ENCODE measurements at places on chromosomes 6 and 20.

- peak overlapping the region; percentile 27 for H3K4me3 ChIP-seq
- H3K27ac ChIP-seq: peak overlapping the region; percentile 36
- H3K4me1 ChIP-seq: no peaks in the 10 kb centered on the region
- no peaks in the 10 kb centered on the region for H3K36me3 ChIP-seq
- no peak for DNase-seq
Observed at GRCh38 chr20:63519668-63520503, 679 bp upstream of the PPDPF start.

DNA sequence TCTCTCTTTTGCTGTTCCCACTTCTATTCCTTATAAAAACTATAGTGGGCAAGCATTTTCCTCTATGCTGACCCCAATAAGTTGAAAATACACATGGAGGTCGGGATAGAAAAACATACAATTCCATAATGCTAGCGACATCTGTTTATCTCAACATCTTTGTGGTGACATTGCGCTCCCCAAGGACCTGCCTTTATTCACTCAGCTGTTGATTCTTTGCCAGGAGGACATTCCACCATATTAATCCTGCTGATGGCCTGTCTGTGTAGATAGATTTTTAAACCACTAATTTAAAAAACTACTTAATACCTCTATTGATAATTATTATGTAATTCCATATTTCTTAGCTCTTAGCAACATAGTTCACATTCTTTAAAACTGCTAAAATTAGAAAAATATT is 555.3 kb upstream of the MAP3K7 start:
- H3K4me3 ChIP-seq: no peak overlapping the region
- no peaks in the 10 kb centered on the region for H3K4me1 ChIP-seq
- no peaks in the 10 kb centered on the region for H3K36me3 ChIP-seq
- H3K27me3 ChIP-seq: no peaks in the 10 kb centered on the region
- no peak overlapping the region for H3K27ac ChIP-seq

DNA sequence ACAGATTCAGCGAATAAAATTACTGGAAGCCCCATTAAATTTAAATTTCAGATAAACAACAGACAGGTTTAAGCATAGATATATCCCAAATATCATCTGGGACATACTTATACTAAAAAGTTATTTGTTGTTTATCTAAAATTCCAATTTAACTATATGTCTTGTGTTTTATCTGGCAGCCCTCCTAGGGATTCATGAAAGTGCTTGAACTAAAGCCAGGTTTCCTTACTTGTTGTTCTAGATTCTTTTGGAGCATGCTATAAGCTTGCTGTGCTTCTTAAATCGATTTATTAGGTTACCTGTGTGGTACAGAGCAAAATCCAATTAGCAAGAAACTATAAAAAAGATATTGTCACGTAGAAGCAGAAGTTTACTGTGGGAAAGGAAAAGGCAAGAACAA is 202.5 kb upstream of the GMDS start:
- no peak for DNase-seq
- no peak overlapping the region for H3K4me3 ChIP-seq
- H3K27ac ChIP-seq: no peak overlapping the region

- H3K27me3 ChIP-seq: no peaks in the 10 kb centered on the region
- H3K4me1 ChIP-seq: peaks cover 27% of the 10 kb centered on the region
- no peak overlapping the region for H3K4me3 ChIP-seq
- peak; percentile 89 for DNase-seq
- H3K36me3 ChIP-seq: no peaks in the 10 kb centered on the region
- peak overlapping the region; percentile 92 for H3K27ac ChIP-seq
Observed at GRCh38 chr6:158854214-158855101, 35.3 kb upstream of the EZR start.

GRCh38 chr20:5820738-5821137 is 70.5 kb downstream of the SHLD1 start:
- no peak overlapping the region for H3K4me3 ChIP-seq
- no peaks in the 10 kb centered on the region for H3K27me3 ChIP-seq
- H3K27ac ChIP-seq: no peak overlapping the region
- DNase-seq: no peak

GRCh38 chr20:18666803-18667415 is 79.1 kb downstream of the DTD1 start:
- no peaks in the 10 kb centered on the region for H3K36me3 ChIP-seq
- no peak overlapping the region for H3K27ac ChIP-seq
- no peaks in the 10 kb centered on the region for H3K4me1 ChIP-seq
- no peak overlapping the region for H3K4me3 ChIP-seq
- no peaks in the 10 kb centered on the region for H3K27me3 ChIP-seq

DNA sequence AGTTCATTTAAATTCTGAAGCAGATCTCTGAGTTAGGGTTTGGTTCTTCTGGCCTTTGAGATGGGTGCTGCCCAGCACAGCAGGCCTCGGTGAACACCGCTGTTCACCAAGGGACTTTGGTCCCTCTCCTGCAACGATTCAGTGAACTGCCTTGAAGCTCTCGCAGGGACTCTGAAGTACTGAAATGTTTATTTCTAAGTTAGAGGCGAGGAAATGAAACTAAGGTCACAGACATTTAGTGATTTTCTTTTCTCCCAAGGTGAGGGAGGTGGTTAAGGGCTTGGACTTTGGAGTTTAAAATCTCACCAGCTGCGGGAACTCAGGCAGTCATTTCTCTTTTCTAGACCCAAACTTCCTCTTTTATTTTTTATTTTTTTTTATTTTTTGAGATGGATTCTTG is 26.2 kb downstream of the E2F3 start:
- H3K36me3 ChIP-seq: no peaks in the 10 kb centered on the region
- H3K27ac ChIP-seq: no peak overlapping the region
- no peaks in the 10 kb centered on the region for H3K27me3 ChIP-seq
- no peak overlapping the region for H3K4me3 ChIP-seq
- no peak for DNase-seq
- peaks cover 6% of the 10 kb centered on the region for H3K4me1 ChIP-seq

DNA sequence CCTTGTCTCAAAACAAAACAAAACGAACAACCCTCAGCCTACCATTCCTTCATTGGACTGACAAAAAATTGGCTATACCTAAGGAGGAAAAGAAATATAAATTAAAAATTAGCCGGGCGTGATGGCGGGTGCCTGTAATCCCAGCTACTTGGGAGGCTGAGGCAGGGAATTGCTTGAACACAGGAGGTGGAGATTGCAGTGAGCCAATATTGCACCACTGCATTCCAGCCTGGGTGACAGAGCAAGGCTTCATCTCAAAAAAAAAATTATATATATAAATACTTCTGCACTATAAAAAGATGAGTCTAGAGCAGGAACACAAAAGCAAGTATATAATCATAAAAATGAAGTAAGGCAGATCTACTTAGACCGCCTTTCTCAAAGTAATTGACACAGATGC is 109.8 kb downstream of the CRYBG1 start:
- H3K4me1 ChIP-seq: no peaks in the 10 kb centered on the region
- no peaks in the 10 kb centered on the region for H3K36me3 ChIP-seq
- H3K4me3 ChIP-seq: no peak overlapping the region
- DNase-seq: no peak

DNA sequence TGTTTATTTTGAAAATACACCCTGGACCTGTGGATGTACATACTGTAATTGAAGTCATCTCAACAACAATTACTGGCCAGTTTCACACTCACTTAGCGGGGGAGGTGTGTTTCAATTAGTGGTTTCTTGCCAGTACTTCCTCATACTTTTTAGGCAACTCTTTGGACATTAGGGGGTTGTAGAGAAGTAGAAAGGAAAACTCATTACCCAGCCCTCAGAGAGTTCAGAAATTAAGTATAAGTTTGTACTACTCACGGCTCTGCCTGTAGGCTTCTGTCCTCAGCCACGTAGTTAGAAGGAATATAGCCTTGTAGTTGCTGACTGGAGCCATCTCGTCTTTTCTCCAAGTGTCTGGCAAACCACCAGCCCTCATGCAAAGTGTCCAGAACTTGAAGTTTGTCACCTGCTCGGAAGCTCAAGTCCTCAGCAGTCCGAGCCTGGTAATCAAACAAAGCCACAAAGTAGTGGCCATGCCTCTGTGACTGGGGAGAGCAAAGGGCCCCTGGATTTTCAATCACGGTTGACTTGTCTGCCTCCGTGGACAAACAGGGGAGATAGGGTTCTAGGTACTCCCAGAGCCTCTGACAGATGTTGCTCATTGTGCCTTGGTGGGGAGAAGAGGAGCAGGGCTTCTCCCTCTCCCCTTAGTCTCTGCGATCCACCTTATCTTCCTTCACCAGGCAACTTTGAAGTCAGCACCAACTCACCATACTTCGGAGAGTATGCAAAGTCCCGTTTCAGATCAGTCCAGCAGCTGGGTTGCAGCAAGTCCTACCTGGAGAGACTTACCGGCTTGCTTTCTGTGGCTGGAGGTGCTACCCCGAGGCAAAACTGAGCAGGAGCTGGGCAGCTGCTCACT is 749 bp downstream of the FRK start:
- no peaks in the 10 kb centered on the region for H3K36me3 ChIP-seq
- H3K4me1 ChIP-seq: peaks cover 2% of the 10 kb centered on the region

DNA sequence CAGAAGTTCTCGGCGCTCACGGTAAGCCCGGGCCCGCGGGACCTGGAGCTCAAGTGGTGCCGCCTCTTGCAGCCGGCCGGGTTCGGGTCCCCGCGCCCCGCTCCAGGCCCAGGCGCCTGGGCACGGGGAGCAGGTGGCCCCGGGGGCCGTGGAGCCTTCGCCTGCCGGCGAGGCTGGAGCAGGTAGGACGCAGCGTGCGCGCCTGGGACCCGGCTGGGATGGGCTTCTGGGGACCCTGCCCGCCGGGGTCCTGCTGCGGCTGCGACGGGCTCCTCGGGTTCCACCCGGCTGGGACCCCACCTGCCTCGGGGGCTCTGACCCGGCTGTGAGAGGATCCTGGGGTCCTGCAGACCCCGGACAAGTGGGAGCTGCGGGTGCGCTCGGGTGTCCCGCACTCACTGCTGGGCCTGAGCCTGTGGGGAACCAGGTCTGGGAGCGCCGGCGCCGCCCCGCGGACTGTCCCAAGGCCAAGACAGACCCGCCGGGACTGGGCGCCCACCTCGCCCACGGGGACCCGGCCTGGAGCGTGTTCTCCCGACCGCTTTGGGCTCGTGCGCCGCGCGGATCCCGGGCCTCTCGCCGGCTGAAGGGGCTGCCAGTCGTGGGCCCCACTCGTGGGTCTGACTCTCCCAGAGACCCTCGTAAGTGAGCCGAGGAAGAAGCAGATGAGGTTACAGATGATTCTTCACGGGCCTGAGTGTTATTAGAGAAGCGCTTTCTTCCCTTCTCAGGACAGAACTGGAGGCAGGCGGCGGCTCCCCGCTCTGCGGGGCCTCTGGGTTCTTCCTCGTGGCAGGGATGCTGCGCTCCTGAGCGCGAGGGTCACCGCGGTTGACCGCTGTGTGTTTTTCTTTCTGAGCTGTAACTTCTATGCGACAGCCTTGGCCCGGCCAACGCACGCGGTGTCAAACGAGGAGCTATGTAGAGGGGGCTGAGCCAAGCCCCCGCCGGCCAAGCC is 729 bp downstream of the SMOC2 start:
- no peak overlapping the region for H3K27ac ChIP-seq
- H3K36me3 ChIP-seq: no peaks in the 10 kb centered on the region
- no peak overlapping the region for H3K4me3 ChIP-seq

- peak; percentile 43 for DNase-seq
- H3K4me3 ChIP-seq: no peak overlapping the region
- H3K27ac ChIP-seq: no peak overlapping the region
- no peaks in the 10 kb centered on the region for H3K27me3 ChIP-seq
Observed at GRCh38 chr20:38665094-38665493, 59.2 kb upstream of the SLC32A1 start.

GRCh38 chr6:44161997-44162338 is 3.3 kb downstream of the CAPN11 start:
- H3K36me3 ChIP-seq: no peaks in the 10 kb centered on the region
- H3K27me3 ChIP-seq: no peaks in the 10 kb centered on the region
- peaks cover 5% of the 10 kb centered on the region for H3K4me1 ChIP-seq

GRCh38 chr6:44169154-44169553 is 10.5 kb downstream of the CAPN11 start:
- no peaks in the 10 kb centered on the region for H3K27me3 ChIP-seq
- H3K4me1 ChIP-seq: peaks cover 5% of the 10 kb centered on the region
- no peak overlapping the region for H3K4me3 ChIP-seq
- no peak overlapping the region for H3K27ac ChIP-seq
- DNase-seq: no peak

- H3K4me3 ChIP-seq: no peak overlapping the region
- no peaks in the 10 kb centered on the region for H3K4me1 ChIP-seq
- no peak for DNase-seq
Observed at GRCh38 chr6:151320140-151320539, 71.2 kb downstream of the ZBTB2 start.

DNA sequence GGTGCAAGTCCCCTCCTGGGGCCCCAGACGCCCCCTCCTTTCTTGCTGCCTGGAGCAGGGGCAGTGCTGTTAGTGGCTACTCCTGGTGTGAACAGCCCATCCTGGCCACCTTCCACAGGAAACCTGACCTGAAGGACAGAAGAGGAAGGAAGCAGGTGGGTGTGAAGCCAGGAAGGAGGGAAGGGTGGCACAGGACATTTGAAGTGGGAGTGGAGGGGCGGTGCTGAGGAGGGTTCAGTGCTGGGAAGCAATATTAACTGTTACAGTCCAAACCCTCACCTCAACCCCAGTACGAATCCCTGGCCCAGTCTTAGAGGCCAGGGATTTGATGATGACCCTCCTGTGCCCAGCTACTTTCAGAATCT is 766 bp downstream of the PRICKLE4 start:
- H3K27ac ChIP-seq: no peak overlapping the region
- peaks cover 2% of the 10 kb centered on the region for H3K4me1 ChIP-seq
- no peaks in the 10 kb centered on the region for H3K36me3 ChIP-seq
- no peak overlapping the region for H3K4me3 ChIP-seq
